ENCODE measurements at places on chromosomes 12 and 14.

- peaks cover 33% of the 10 kb centered on the region for H3K36me3 ChIP-seq
- H3K4me1 ChIP-seq = peaks cover 22% of the 10 kb centered on the region
- DNase-seq = peak; percentile 69
- no peak overlapping the region for H3K4me3 ChIP-seq
Measured at GRCh38 chr12:52082026-52082668, 2.6 kb downstream of the SMIM41 start.

DNA sequence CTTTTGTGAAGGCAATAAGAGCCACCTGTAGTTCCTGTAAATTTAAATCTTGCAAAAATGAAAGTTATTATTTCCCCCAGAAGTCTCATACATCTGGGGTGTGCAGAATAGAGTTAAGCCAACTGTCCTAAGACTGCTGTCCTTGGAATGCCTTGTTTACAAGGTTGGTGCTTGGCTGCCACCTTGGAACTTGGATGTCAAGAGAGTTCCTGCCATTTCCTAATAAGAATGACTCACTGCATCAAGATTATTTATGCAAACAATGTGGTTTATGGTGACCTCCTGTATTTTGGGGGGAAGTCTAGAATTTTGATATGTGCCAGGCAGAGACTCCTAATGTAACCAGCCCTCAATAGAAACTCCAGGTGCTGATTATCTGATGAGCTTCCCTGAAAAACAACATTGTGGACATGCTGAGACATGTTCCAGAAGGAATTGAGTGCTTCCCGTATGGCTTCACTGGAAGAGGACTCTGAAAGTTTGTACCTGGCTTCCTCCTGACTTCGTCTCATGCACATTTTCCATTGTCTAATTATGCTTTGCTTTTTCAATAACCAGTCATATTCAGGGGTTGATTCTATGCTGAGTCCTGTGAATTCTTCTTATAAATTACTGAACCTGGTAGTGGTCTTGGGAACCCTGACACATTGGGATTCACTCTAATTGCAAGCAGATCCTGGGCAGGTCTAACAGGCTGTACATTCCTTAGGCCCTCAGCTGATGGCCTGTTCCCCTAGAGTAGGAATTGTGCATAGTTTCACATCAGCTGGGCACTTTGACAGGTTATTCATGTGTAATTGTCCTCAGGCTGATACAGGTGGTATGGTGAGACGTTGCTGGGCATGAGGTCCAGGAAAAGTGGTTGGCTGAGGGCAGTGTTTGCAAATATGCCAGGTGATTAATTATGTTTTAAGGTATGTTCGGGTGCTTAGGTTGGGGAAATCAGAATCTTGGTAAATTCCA lies 1370.7 kb upstream of the TMEM132C start:
- H3K27me3 ChIP-seq = no peaks in the 10 kb centered on the region
- H3K4me1 ChIP-seq = no peaks in the 10 kb centered on the region
- no peak overlapping the region for H3K4me3 ChIP-seq
- no peak overlapping the region for H3K27ac ChIP-seq

- DNase-seq = no peak
- H3K27me3 ChIP-seq = no peaks in the 10 kb centered on the region
- peaks cover 31% of the 10 kb centered on the region for H3K4me1 ChIP-seq
- no peaks in the 10 kb centered on the region for H3K36me3 ChIP-seq
- no peak overlapping the region for H3K27ac ChIP-seq
Measured at GRCh38 chr14:93984070-93984469, 7.7 kb upstream of the ASB2 start.

- peaks cover 4% of the 10 kb centered on the region for H3K36me3 ChIP-seq
- DNase-seq = no peak
- peaks cover 4% of the 10 kb centered on the region for H3K27me3 ChIP-seq
- H3K27ac ChIP-seq = no peak overlapping the region
- peaks cover 10% of the 10 kb centered on the region for H3K4me1 ChIP-seq
Measured at GRCh38 chr14:91354221-91354916, 63.3 kb downstream of the CCDC88C start.

DNA sequence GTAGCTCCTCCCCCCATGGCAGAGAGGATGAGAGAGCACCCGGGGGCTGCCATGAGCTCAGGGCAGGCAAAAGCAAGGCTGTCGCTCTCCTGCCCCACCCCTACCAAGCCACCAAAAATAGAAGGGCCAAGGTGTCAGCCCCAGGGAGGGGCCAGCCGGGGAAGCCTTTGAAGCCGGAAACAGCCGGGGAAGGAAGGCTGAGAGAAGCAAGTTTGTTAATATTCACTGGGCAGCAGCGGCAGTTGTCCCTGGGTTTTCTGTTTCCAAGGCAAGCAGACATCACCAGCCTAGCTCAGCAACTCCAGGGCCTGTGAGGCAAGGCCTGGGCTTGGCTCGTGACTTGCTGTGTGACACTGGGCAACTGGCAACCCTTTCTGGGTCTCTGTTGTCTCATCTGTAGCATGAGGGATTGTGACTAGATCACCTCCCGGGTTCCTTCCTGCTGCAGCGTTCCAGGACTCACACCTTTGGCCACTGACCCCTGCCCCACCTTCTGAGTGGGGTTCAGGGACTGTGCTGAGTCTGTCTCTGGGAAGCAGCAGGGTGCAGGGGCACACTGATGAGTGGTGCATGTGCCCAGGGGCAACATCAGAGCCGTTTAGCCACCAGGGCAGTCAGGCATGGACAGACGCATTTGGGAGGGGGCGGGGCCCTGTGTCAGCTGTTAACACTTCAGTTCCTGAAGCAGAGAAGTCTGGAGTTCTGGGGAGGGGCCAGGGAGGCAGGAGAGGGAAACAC lies 24.3 kb downstream of the SYNDIG1L start:
- H3K4me3 ChIP-seq = peak overlapping the region; percentile 7
- DNase-seq = peak; percentile 18
- no peaks in the 10 kb centered on the region for H3K36me3 ChIP-seq
- H3K4me1 ChIP-seq = peaks cover 21% of the 10 kb centered on the region
- peaks cover 94% of the 10 kb centered on the region for H3K27me3 ChIP-seq
- no peak overlapping the region for H3K27ac ChIP-seq

GRCh38 chr14:105074601-105075053 lies 9.4 kb upstream of the GPR132 start:
- H3K27me3 ChIP-seq = peaks cover 50% of the 10 kb centered on the region
- no peak for DNase-seq
- H3K4me1 ChIP-seq = peaks cover 22% of the 10 kb centered on the region
- no peak overlapping the region for H3K4me3 ChIP-seq
- H3K27ac ChIP-seq = no peak overlapping the region

- peak overlapping the region; percentile 11 for H3K4me3 ChIP-seq
- peak; percentile 59 for DNase-seq
- no peaks in the 10 kb centered on the region for H3K4me1 ChIP-seq
- H3K27ac ChIP-seq = no peak overlapping the region
- peaks cover 18% of the 10 kb centered on the region for H3K27me3 ChIP-seq
- no peaks in the 10 kb centered on the region for H3K36me3 ChIP-seq
Measured at GRCh38 chr12:8544295-8544694, 3.6 kb upstream of the CLEC4E start.
